Spleen (tissue), 13 donors: ENCODE measurements at places on chromosomes 2 and 18. TPM values are rescaled to one million over a fixed set of nuclear protein-coding genes. Genes with fewer than 3 reads are reported as not detected.
A peak's percentile ranks its signal among the peaks of the same experiment; 100 is the strongest.

The ALK gene
- total RNA-seq: not detected

DNA sequence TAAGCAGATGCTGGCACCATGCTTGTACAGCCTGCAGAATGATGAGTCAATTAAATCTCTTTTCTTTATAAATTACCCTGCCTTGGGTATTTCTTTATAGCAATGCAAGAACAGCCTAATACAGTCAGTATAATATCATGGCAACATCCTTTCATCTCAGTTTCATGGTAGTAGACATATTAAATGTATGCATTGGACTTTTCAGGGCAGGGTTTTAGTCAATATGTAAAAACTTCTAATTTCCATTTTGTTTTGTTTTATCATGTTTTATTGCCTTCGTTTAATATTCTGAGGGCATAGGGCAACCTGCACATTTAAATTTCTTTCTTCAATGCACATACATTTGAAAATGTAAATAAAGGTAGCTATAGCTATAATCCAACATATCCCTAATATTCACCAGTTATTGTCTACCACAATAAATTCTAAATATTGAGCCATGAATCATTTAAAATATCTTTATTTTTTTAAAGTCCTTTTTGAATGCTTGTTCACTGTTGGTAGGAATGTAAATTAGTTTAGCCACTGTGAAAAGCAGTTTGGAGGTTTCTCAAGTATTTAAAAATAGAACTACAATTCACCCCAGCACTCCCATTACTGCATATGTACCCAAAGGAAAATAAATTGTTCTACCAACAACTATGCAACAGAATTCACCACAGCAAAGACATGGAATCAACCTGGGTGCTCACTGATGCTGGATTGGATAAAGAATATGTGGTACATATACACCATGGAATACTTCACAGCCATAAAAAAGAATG lies 41.8 kb upstream of the GRB14 start:
- no peak for DNase-seq
- H3K36me3 ChIP-seq: no peaks in the 10 kb centered on the region
- H3K27me3 ChIP-seq: no peaks in the 10 kb centered on the region
- H3K27ac ChIP-seq: no peak overlapping the region

DNA sequence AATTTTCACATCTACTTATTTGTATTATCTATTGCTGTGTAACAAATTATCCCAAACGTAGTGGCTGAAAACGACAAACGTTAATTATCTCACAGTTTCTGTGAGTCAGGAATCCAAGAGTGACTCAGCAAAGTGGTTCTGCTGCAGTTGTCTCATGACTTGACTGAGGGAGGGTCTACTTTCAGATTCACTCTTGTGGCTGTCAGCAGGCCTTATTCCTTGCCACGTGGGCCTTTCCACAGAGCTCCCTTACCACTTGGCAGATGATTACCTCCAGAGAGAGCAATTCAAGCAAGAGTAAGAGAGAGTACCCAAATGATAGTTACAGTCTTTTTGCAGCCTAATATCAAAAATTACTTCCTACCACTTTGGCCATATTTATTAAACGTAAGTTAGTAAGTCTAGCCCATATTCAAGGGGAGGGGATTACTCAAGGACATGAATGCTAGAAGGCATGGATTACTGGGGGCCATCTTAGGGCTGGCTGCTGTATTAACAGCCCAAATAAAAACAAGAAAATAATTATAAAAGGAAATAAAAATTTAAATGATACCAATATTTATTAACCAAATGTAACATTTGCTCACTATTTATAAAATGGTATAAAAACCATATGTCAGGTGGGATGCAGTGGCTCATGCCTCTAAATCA lies 48.7 kb upstream of the NBEAL1 start:
- no peaks in the 10 kb centered on the region for H3K27me3 ChIP-seq
- no peak for DNase-seq
- no peak overlapping the region for H3K4me3 ChIP-seq
- no peaks in the 10 kb centered on the region for H3K4me1 ChIP-seq
- no peaks in the 10 kb centered on the region for H3K36me3 ChIP-seq

DNA sequence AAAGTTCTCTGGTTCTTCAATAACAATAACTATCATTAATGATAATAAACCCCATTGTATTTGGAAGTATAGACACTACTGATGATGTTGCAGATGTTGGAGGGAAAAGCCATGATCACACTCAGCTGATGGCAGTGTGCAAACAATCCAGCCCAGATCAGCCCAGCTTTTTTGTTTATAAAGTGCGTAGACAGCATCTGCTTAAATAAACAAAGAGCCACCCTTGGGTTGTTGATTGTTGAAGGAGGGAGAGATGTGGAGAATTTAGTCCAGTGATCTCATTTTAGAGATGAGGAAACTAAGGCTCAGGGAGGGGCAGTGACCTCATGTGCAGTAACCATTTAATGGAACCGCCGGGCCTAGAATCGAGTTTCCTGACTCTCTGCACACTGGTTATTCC lies 56.0 kb upstream of the MEX3C start:
- H3K36me3 ChIP-seq: no peaks in the 10 kb centered on the region
- no peak for DNase-seq
- H3K27ac ChIP-seq: no peak overlapping the region
- H3K4me1 ChIP-seq: no peaks in the 10 kb centered on the region
- H3K4me3 ChIP-seq: no peak overlapping the region

The MAP2 gene
- total RNA-seq: 2.8 TPM

DNA sequence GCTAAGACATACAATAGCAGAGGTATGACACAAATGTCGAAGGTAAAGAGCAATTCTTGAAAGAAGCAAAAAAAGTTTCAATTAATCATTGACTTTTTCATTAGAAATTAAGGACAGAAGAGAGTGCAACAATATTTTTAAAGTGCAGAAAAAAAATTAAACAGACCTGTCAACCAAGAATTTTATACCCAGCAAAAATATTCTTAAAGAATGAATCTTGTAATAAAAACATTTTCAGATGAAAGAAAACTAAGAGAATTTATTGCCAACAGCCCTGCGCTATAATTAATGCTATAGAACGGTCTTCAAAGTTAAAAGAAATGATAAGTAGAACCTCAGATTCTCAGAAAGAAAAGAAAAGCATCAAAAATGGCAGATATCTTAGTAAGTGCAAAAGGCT lies 79.0 kb downstream of the OLA1 start:
- H3K4me1 ChIP-seq: no peaks in the 10 kb centered on the region
- no peaks in the 10 kb centered on the region for H3K27me3 ChIP-seq
- no peak overlapping the region for H3K27ac ChIP-seq
- DNase-seq: no peak

- H3K36me3 ChIP-seq: no peaks in the 10 kb centered on the region
- no peak overlapping the region for H3K4me3 ChIP-seq
- no peaks in the 10 kb centered on the region for H3K4me1 ChIP-seq
- H3K27ac ChIP-seq: no peak overlapping the region
- DNase-seq: no peak
- no peaks in the 10 kb centered on the region for H3K27me3 ChIP-seq
These were observed 56.5 kb upstream of the RAPH1 start for GRCh38 chr2:203591642-203592041.

DNA sequence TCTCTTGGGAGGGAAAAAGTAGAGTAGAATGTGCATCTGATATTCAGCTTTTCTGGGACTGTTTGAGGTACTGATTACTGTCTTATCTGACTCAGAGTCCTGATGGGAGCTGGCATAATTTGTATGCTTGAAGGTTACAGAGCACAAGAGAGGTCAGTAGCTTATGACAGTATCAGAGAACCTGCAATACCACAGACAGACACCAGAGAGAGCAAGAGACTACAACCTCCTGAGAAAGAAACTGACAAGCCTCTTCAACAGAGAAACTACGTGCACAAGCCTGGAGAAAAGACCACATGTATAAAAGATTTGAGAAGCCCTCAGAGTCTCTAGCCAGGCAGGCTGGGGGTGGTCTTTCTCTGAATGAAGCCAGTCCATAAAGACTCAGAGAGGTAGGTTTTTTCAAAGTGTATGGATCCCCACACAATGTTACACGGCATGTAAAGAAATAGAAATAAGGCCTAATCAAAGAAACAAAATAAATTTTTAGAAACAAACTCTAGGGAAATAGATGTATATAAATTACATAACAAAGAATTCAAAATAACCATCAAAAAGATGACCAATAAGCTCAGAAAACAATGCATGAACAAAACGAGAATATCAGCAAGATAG lies 568.3 kb downstream of the LRRTM4 start:
- no peaks in the 10 kb centered on the region for H3K27me3 ChIP-seq
- no peak overlapping the region for H3K27ac ChIP-seq
- H3K4me1 ChIP-seq: no peaks in the 10 kb centered on the region
- H3K4me3 ChIP-seq: no peak overlapping the region
- DNase-seq: no peak
- H3K36me3 ChIP-seq: no peaks in the 10 kb centered on the region

GRCh38 chr2:45605116-45605515 lies 6.0 kb downstream of the SRBD1 start:
- peaks cover 50% of the 10 kb centered on the region for H3K36me3 ChIP-seq
- peaks cover 47% of the 10 kb centered on the region for H3K4me1 ChIP-seq
- DNase-seq: no peak
- H3K27ac ChIP-seq: no peak overlapping the region
- no peak overlapping the region for H3K4me3 ChIP-seq
- no peaks in the 10 kb centered on the region for H3K27me3 ChIP-seq

The MOGAT1 gene
- not detected for total RNA-seq

The KCNE4 gene
- total RNA-seq: 5.7 TPM

GRCh38 chr2:148048475-148049221 lies 27.8 kb downstream of the MBD5 start:
- H3K36me3 ChIP-seq: no peaks in the 10 kb centered on the region
- no peak overlapping the region for H3K4me3 ChIP-seq
- H3K27ac ChIP-seq: no peak overlapping the region
- H3K4me1 ChIP-seq: peaks cover 11% of the 10 kb centered on the region

The MERTK gene
- total RNA-seq: 102 TPM

GRCh38 chr18:25360301-25360899 lies 8.4 kb upstream of the ZNF521 start:
- H3K4me1 ChIP-seq: no peaks in the 10 kb centered on the region
- DNase-seq: no peak
- no peaks in the 10 kb centered on the region for H3K36me3 ChIP-seq

- H3K4me1 ChIP-seq: no peaks in the 10 kb centered on the region
- H3K4me3 ChIP-seq: no peak overlapping the region
- H3K27me3 ChIP-seq: no peaks in the 10 kb centered on the region
- H3K36me3 ChIP-seq: peaks cover 10% of the 10 kb centered on the region
- no peak for DNase-seq
- H3K27ac ChIP-seq: no peak overlapping the region
These were observed 63.0 kb downstream of the CABLES1 start for GRCh38 chr18:23198217-23198845.

GRCh38 chr18:32930695-32931301 lies 158.0 kb upstream of the KLHL14 start:
- H3K27ac ChIP-seq: no peak overlapping the region
- DNase-seq: no peak
- H3K27me3 ChIP-seq: no peaks in the 10 kb centered on the region
- no peak overlapping the region for H3K4me3 ChIP-seq
- H3K4me1 ChIP-seq: no peaks in the 10 kb centered on the region

The OTOS gene
- not detected for total RNA-seq

The CAPN13 gene
- 1.1 TPM for total RNA-seq

The SLC25A52 gene
- not detected for total RNA-seq

GRCh38 chr2:3483227-3483985 lies 35.9 kb downstream of the ADI1 start:
- peaks cover 26% of the 10 kb centered on the region for H3K36me3 ChIP-seq
- H3K4me3 ChIP-seq: no peak overlapping the region
- no peaks in the 10 kb centered on the region for H3K27me3 ChIP-seq
- peak; percentile 72 for DNase-seq

GRCh38 chr2:150675807-150676206 lies 188.3 kb upstream of the RND3 start:
- DNase-seq: no peak
- no peaks in the 10 kb centered on the region for H3K36me3 ChIP-seq
- no peak overlapping the region for H3K4me3 ChIP-seq
- H3K4me1 ChIP-seq: no peaks in the 10 kb centered on the region
- H3K27ac ChIP-seq: no peak overlapping the region

DNA sequence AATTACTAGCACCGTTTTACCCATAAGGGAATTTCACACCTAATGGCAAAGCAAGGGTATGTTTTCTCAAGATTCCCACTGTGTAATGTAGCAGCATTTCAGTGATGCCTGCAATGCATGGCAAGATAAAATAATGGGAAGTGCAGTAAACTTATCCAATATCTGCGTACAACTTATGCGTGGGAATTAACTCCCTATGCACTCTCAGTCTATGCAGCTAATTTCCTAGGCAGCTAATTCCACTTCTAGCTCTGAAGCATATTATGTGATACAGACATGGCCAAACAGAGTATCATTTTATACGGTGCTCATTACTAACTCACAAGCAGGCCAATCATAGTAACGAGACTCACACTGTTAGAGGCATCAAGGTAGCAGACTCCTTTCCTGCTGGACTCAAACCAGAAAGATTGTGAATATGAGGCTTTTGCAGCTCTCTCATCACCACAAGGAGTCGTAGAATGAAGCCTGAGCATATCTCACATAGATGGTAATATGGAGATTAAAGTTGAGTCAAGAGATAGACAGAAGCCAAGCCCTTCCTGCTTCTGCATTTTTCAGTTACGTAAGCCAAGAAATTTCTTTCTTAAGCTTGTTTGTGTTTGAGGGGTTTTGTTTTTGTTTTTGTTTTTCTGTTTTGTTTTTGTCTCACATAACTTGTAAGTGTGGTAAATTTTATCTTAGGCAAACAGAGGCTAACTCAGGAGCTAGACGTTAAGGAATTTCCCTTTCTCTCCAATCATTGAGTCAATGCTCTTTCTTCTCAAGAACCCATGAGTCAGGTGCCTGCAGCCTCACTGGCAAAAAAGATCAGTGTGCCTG lies 34.8 kb upstream of the ITGAV start:
- no peaks in the 10 kb centered on the region for H3K36me3 ChIP-seq
- H3K27ac ChIP-seq: no peak overlapping the region
- H3K4me3 ChIP-seq: no peak overlapping the region
- H3K27me3 ChIP-seq: no peaks in the 10 kb centered on the region
- DNase-seq: no peak
- H3K4me1 ChIP-seq: no peaks in the 10 kb centered on the region

DNA sequence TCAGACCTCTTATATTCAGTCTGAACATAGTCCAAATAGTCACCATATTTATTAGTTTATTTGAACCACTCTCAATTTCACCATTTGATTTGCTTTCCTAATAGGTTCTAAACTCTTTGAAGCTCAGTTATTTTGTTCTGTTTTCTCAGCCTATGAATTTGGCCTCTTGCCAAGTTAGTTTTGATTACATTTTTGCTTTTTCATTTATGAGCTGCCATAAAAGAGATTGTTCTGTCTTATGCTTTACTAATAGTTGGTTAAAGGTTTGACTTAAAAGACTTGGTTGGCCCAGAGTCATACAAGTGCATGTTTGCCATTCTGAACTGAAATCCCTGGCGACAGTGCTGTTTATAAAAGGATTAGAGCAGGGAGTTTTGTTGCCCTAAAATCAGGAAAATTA lies 85.9 kb upstream of the RANBP2 start:
- peaks cover 20% of the 10 kb centered on the region for H3K4me1 ChIP-seq
- H3K27ac ChIP-seq: peak overlapping the region; percentile 4
- no peak for DNase-seq
- H3K27me3 ChIP-seq: no peaks in the 10 kb centered on the region
- no peak overlapping the region for H3K4me3 ChIP-seq
- no peaks in the 10 kb centered on the region for H3K36me3 ChIP-seq
